ENCODE measurements at places on chromosomes 16 and 17.

DNA sequence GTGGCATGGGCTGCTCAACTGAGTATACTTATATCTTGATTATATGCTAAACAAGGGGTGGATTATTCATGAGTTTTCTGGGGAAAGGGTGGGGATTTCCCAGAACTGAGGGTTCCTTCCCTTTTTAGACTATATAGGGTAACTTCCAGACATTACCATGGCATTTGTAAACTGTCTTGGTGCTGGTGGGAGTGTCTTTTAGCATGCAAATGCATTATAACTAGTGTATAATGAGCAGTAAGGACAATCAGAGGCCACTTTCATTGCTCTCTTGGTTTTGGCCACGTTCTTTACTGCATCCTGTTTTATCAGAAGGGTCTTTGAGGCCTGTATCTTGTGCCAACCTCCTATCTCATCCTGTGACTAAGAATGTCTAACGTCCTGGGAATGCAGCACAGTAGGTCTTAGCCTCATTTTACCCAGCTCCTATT is 12.0 kb downstream of the PRR11 start:
- peak; percentile 83 for DNase-seq

DNA sequence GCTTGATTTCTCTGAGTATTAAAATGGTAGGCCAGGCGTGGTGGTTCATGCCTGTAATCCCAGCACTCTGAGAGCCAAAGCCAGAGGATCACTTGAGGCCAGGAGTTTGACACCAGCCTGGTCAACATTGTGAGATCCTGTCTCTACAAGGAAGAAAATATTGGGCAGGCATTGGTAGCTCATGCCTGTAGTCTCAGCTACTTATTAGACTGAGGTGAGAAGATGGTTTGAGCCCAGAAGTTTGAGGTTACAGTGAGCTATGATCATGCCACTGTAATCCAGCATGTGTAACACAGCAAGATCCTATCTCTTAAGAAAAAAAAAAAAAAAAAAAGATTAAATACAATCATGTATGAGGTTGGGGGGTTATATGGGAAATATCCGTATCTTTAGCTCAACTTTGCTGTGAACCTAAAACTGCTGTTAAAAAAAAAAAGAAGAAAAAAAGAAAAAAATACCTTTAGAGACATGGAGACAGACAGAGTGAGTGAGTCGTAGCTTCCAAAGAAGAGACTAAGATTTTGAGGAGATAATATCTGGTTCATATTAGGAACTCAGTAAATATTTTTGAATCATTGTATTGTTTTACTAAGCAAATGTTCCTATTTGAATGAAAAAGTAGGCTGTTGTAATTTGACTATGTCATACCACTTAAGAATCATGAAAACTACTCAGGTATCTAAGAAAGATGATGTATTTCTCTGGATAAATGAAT is 325.7 kb upstream of the TBX2 start:
- DNase-seq = peak; percentile 32

- no peak for DNase-seq
These were observed 139.1 kb downstream of the SOX9 start for GRCh38 chr17:72259922-72260321.

- peak; percentile 82 for DNase-seq
These were observed 5.3 kb downstream of the ST3GAL2 start for GRCh38 chr16:70433458-70434103.

- DNase-seq = peak; percentile 47
These were observed 516 bp downstream of the CPNE2 start for GRCh38 chr16:57092786-57093411.

- no peak for DNase-seq
These were observed 19.2 kb downstream of the ST3GAL2 start for GRCh38 chr16:70419384-70420327.

DNA sequence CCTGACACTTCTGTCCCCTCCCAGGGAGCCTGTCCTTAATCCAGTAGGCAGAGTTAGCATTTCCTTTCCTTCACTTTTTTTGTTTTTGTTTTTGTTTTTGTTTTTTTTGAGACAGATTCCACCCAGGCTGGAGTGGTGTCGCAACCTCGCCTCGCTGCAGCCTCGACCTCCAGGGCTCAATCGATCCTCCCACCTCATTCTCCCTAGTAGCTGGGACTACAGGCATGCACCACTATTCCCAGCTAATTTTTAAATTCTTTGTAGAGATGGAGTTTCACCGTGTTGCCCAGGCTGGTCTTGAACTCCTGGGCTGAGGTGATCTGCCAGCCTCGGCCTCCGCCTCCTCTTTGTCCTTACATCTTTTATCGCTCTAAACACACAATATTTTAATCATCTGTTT is 4.0 kb downstream of the NHERF1 start:
- no peak for DNase-seq
